T-helper 2 cell (primary cell): ENCODE measurements at places on chromosomes 4 and X.

DNA sequence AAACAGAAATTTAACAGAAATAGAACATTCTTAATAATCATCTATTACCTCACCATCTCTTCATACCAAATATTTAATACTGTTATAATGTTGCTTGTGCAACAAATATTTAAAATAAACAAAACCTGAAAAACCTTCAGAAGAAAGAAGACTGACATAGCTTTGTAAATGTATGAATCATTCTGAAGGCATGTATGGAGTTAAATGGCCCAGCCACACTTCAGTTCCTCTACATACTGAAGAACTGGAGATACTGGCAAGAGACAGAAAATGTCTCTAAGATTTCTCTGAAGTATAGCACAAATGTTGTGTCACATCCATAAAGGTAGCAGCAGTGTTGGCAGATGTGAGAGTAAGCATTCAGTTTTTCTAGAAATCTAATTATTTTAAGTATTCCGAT is 275.3 kb upstream of the FGF13 start:
- no peak for DNase-seq

- DNase-seq: no peak
These were observed 91.8 kb downstream of the STOX2 start for GRCh38 chr4:183996868-183997267.

- DNase-seq: no peak
These were observed 15.5 kb upstream of the HSD17B10 start for GRCh38 chrX:53449632-53450031.

DNA sequence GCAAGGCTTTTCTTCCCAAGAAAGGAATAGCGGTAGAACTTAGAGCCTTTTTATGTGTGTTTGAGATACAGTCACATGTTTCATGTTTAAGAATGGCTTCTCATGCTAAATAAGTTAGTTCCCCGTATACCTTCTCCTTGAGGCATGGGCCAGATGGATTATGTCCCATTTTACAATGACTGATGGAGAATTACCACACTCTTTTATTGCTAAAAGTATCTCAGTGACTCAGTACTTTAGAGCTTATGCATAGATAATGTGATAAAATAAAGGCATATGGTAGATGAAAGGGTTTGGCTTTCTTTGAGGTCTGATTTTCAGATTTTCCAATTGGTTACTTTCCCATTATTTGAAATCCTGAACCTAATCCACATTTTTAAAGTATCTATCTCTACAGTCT is 121.8 kb upstream of the BMPR1B start:
- DNase-seq: no peak

DNA sequence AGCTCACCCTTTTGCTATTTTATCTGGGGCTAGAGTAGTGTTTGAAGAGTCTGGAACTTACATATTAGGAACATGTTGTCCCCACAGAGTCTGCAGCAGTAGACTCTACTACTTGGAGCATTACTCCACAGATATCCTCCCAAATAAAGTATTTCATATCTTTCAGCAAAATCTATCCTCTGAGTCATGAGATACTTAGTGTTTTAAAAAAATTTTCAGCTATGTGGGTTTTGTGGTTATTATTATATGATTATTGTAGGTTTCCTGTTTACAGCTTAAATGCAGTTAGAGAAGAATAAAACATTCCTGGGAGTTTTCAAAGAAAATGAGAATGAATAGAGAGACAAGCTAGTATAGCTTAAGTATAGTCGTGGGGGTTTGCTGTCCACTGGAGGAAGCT is 30.9 kb downstream of the PAGE2 start:
- no peak for DNase-seq

GRCh38 chr4:118904418-118904817 is 15.8 kb downstream of the SYNPO2 start:
- no peak for DNase-seq

DNA sequence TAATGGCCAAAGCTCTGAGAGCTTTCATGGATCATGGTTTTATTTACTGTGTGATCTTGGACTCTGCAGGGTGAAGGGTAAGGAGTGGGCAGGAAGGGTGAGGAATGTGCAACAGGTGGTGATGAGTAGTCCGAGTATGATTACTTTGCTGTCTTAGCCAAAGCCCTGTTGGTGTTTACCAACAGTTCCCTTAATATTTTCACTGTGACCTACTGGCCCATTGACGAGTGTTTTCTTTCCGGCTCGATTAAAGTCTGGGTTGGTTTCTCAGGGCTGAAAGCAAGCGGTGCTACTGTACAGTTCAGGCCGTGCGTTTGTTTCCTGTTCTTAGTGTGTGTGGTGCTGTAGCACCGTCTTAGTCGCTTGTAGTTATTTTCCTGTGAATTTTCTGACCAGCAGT is 2.6 kb downstream of the ARHGAP24 start:
- no peak for DNase-seq

GRCh38 chr4:123744664-123745290 is 348.2 kb downstream of the SPRY1 start:
- no peak for DNase-seq

GRCh38 chrX:13153796-13154195 is 109.4 kb upstream of the FAM9C start:
- no peak for DNase-seq

- DNase-seq: no peak
These were observed 22.3 kb downstream of the QRFPR start for GRCh38 chr4:121358473-121358872.

GRCh38 chr4:122508083-122508482 is 51.6 kb upstream of the IL2 start:
- DNase-seq: no peak

GRCh38 chrX:148811236-148811635 is 310.8 kb downstream of the AFF2 start:
- DNase-seq: no peak

DNA sequence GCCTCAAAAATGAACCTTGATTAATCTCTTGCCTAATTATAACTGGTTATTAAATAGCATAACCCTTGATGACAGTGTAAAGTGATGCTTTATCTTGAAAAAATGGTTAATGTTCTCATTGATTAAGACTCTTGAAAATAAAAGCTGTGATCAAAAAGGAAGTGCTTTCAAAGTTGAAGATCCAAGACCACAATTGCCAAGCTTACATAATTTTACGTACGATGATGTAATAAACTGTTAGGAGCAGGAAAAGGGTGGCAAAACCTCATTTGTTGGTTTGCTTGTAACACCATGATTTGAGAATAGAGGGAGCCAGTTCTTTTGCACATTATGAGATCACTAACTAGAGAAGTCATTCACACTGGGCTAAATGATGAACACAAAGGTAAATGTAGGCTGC is 322.2 kb downstream of the ADGRL3 start:
- DNase-seq: no peak

DNA sequence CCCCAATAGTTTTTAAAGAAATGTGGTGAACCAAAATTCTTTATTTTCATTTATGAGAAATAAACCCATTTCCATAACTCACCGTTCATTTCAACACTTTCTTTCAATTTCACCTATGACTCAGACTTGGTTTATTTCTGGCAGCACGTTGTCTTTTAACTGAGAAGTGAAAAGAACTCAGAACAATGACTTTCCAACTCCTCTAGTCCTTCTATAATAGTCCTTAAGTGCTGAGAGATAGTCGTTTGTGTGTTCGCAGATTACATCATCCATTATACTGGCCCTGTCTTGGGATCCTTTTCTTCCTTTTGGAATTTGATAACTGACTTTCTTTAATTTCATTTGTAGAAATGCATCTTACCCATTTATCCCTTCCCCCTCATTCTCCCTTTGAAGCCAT is 113.6 kb downstream of the GLUD2 start:
- no peak for DNase-seq

GRCh38 chr4:6270636-6271121 is 1.0 kb downstream of the WFS1 start:
- no peak for DNase-seq

DNA sequence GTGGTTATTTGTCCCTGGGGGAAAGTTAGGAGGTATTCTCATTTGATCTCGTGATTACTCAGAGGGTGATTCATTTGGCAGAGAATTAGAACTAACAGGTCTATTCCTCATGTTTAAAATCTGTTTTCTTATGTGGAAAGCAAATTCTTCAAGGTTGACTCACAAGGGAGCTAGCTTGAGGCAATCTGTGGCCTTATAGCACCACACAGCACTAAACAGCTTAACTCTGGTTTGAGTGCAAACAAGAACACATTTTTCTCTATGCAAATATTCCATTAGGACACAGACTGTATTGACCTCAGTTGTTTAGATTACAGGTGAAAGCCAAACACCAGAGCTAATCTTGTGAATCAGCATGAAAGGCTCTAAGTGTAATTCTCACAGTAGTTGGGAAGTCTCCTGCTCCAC is 694.4 kb upstream of the POU3F4 start:
- DNase-seq: no peak

GRCh38 chr4:143071351-143071750 is 113.4 kb upstream of the USP38 start:
- DNase-seq: no peak

DNA sequence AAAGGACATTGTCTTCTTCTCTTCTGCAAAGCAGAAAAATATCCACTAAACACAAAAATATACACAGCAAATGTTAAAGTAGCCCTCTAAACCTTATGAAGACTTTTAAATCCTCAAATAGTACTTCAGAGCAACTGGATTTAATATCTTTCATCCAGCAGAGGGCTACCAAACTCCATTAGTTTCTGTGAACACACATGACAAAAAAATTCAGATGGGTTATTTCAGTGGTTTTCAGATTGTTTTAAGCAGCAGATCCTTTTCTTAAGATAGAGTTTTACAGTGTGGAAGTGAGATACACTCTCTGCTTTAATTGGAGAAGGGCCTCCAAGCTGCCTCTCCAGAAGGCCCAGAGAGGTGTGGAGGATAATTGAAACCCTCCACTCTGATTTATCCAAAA is 56.7 kb downstream of the ANK2 start:
- DNase-seq: no peak

GRCh38 chrX:71912156-71912555 is 1.5 kb downstream of the NHSL2 start:
- DNase-seq: no peak

DNA sequence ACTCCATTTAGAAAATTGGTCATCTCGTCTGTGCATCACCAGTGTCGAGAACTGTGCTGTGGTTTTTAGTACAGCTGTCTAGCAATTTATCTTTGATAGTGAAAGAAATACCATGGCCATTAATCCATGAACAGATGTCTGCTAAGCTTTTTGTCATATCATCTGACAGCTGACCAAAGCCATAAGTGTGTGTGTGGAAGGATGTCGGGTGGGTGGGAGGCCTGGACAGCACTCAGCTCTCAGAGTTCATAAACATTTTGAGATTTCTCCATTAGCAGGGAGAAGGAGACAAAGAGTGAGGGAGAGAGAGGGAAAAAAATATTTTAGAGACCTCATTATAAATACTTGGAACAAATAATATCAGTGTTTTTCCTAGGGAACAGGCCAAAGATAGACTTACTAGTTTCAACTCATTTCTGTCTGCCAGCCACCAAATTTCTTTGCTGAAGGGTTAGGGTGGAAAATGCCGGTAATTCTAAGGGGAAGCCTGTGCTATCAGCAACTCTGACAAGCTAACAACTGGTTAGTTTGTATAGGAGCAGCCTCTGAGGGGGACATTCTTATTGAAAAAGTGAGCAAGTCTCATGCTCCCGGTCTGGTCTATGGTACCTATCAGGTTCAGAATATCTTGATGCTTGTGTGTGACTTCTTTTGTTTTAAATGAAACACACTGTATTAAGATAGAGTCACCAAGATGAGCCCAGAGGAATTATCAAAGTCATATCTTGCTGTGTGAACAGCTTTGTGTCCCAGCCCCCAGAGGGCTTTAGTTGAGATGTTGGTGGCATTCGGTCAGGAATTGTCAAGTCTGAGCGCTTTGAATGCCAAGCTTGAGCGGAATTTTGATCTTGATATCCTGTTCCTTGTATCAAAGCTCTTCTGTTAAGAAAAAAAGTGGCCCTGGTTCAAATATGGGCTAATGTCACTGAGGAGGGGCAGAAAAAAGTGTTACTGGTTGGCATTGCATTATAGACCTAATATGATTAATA is 41.9 kb upstream of the PDLIM3 start:
- no peak for DNase-seq

DNA sequence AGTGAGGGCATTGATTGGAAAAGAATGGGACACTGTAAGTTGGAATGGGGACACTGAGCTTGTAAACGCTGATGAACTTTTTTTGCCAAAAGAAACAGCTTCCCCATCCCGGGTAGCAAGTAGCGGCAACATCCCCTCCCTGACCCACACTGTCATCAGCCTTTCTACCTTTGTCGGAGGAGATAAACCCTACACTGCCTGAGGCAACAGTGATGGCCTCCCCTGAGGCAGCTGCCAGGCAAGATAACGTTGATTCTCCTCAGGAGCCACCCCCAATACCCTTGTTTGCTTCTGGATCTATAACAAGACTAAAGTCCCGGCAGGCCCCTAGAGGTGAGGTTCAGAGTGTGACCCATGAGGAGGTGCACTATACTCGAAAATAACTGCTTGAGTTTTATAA is 10.3 kb upstream of the RAB33B start:
- no peak for DNase-seq

DNA sequence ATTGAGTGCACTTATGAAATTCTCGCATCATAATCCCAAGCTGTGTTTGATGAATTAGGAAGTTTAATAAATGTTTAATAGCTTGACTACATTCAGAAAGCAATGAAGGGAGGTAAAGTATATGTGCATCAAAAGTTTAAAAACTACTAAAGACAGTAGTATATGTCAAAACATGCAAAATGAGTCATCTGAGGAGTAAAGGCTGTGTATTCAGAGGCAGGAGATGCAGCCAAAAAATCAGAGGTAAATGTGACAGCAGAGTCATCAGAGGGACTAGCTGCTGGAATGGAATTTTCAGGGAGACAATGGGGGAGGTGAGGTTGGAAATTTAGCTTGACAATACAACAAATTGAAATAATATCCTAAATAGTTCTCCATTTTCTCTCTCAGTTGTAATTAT is 127.0 kb upstream of the FUNDC1 start:
- no peak for DNase-seq

DNA sequence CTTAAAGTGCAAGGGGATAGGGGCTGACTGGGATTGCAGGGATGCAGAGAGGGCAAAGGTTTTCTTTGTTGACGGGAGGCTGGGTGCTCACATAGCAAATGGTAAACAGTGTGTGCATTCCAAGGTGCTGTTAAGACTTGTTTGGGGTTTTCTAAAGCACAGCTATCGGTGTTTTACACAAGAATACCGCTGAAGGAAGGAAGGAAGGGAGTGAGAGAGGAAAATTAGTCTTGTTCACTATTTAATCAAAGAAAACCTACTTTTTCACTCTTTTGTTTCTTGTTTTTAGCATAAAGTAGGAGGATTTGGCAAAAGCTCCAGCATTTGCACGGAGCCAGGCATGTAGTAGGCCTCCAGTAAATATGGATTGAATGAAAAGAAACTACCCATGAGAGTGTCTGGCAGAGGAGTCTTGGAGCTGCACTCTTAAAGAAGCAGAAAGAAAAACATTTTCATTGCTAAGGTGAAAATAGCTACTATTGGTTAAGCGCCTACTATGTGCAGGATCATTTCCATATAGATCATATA is 99.7 kb downstream of the FIP1L1 start:
- no peak for DNase-seq

- DNase-seq: no peak
These were observed 17.1 kb downstream of the DAPP1 start for GRCh38 chr4:99833756-99834155.

GRCh38 chr4:118917582-118917981 is 28.9 kb downstream of the SYNPO2 start:
- no peak for DNase-seq
